ENCODE measurements at places on chromosomes 1 and 21.

DNA sequence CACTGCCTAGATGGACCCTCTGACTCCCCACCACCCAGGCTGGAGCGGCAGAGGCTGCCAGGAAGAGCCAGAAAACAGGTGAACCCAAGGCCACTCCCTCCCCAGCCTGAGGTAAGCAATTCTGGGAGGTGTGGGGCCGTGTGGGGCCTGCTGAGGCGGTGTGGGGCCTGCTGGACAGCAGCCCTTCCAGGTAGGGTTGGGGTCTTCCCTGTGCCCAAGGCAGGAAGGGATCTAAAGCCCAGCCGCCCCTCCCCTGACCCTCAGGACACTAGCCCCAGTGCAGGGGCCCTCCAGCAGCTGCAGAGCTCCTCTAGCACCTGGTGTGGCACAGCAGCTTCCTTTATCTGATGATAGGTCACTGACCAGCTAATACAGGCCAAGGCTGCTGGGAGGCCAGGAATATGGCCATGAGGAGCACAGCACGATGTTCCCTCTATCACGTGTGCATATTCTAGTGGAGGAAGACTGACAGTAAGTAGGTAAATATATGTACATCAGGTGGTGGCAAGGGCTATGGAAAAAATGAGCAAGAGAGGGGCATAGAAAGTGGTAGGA lies 86.9 kb downstream of the IER5 start:
- DNase-seq = no peak

- no peak for DNase-seq
These were observed 72.0 kb downstream of the GDAP2 start for GRCh38 chr1:117857418-117857817.

DNA sequence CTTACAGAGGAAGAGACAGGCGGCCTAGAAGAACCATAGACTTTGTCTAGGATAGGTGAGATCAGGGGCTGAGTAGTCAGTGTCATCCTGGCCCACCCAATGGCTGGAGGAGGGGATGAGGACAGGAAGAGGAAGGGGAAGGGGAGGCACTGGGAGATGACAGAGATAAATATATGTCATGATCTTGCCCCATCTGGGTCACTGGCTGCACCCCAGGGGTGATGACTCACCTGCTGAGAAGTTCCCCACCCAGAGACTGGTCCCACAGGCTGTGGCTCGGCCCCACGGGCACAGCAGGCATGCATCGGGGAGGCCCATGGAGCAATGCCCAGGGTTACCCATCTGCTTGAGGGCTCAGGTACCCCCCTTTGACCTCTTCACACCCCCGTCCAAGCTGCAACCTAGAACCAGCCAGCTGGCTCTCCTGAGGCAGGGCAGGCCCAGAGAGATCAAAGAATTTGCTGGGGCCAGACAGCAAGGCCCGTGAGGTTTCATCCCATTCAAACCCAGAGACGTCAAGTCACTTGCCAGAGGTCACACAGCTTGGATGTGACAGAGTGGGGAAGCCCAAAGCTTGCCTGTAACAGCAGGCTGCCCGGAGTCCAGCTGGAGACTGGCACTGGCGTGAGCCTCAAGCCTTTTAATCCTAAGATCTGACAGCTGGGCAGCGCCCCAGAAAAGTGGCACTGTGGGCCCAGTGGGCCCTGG lies 34.7 kb upstream of the CASZ1 start:
- DNase-seq = no peak

DNA sequence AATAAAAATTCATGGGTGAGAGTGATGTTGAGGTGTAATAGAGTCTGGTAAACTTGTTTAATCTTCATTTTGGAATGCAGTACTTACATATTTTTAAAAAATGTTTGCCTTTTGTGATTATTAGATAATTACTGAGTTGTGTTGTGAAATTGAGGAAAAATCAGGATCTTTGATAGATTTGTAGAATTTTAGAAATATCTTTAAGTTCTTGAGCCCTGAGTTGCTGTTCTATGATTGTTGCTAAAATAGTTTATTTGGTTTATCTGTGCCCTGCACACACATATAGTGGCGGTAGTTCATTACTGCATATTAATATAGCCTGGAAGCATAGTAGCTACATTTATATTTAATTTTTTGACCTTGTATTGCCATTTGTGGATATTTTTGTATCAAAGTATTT lies 1.6 kb downstream of the B3GALT2 start:
- DNase-seq = no peak

DNA sequence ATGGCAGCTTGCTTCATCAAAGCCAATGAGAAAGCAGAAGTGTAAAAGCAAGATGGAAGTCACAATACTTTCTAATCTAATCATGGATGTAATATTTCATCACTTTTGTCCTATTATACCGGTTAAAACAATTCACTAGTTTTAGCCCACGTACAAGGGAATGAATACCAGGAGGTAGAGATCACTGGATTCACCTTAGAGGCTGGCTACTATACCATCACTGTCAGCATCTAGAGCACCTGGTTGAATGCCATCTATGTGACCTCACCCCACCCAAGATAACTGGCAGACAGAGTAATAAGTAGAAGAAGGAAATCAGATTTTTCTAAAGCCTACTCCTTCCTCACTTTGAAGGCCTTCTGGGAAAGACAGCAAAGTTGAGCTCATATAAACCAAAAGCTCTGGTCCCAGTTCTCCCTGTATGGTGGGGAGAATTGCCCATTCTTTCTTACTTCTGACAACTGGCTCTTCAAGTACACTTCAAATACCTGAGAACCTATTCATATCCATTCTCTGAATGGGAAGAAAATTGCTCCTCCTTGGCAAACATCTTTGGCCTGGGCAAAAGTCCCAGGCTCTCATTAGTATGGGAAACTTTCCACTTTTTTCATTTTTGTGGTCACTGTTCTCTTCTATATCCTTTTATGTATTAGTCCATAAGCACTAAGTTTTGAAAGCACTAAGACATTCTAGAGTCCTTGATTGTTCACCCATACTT lies 24.8 kb downstream of the HSD3B1 start:
- no peak for DNase-seq

- DNase-seq = no peak
These were observed 6.5 kb upstream of the HAPLN2 start for GRCh38 chr1:156612666-156613065.

DNA sequence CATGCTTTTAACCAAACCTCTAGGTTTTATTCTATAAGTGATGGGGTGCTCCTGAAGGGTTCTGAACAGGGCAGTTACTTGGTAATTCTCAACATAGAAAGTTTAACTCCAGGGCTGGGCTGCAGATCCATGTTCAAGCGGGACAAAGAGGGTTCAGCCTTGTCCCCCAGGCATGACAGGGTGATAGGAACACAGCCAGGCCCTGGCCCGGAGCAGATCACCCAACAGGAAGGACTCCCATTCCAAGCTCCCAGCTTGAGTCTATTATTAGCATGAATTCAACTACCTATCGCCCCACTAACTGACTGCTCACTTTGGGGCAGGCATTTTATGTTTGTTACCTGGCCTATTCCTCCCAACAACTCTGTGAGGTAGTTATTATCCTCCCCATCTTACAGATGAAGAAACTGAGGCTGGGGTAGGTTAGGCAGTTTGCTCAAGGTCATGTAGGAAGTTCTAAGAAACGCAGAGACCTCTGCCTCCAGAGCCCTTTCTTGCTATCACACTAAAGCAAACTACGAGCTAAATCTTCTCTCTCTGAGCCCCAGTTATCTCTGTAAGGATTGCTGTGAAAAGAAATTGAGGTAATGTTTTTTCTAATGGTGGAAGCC lies 14.5 kb downstream of the ASAP3 start:
- no peak for DNase-seq

- DNase-seq = no peak
These were observed 104.6 kb upstream of the LBR start for GRCh38 chr1:225532240-225532944.

DNA sequence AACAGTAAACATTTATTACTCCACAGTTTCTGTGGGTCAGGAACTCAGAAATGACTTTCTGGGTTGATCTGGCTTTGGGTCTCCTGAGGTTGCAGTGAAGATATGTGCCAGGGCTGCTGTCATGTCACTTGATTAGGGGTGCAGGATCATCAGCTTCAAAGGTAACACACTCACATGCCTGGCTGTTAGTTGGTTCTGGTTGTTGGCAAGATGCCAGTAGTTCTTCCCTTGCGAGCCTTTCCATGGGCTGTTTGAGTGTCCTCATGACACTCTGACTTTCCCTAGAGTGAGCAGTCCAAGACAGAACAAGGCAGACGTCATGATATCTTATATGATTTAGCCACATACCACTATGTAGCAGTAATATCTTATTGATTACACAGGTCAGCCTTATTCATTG lies 1.8 kb downstream of the SWT1 start:
- no peak for DNase-seq

GRCh38 chr1:240138867-240139266 lies 47.2 kb downstream of the FMN2 start:
- no peak for DNase-seq

GRCh38 chr1:59505596-59506028 lies 208.7 kb downstream of the FGGY start:
- DNase-seq = no peak

DNA sequence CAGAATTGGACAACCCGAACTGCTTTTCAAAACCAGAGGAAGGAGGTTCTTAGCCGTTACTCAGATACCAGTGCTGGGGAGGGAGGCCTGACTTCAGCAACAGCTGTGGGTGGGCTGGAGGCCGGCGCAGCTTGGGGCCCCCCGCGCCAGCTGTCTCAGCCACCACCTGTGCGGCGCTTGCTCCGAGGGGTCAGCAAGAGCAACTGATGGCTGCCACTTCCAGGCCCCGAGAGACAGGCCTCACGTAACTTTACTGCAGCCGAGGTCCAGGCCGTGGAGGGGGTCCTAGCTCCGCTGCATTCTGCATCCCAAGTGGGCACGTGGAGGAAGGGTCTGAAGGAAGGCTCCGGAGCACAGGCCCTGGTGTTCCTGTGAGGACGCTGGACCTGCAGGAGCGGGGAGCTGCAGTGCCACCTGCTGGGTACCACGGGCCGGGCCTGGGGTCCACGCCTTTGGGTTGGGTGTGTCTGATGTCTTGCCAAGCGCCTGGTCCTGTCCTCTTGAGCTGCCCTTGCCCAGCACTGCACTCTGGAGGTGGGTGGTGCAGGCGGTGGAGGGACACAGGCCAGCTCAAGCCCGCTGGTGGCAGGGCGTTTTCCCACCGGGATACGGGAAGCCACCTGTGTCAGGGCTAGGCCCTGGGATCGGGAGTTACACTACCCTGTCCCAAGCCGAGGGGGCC lies 9.8 kb downstream of the THAP3 start:
- DNase-seq = no peak

DNA sequence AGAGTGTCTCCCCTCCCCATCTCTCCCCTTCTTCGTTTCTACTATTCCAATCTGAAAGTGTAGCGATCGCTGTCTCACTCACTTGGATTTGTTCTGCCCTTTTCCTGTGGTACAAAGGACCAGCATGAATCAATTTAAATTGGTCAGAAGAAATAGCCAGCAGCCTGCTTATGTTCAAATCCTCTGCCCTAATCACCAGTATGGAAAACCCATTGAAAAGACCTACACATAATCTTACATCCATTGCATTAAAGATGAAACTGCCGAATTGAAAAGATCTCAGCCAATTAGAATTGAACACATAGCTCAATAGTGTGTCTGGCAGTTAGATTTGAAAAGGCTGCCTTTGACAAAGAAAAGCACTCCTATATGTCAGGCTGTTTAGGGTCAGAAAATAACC lies 122.6 kb downstream of the TNNI3K start:
- no peak for DNase-seq

- DNase-seq = no peak
These were observed 12.4 kb upstream of the PRPF38B start for GRCh38 chr1:108679586-108680213.

- DNase-seq = no peak
These were observed 390.1 kb downstream of the LTN1 start for GRCh38 chr21:28602546-28602945.

- DNase-seq = no peak
These were observed 175.5 kb downstream of the CYYR1 start for GRCh38 chr21:26397545-26397944.

- no peak for DNase-seq
These were observed 59.7 kb downstream of the ATF6 start for GRCh38 chr1:161825831-161826230.

- DNase-seq = peak; percentile 43
These were observed 57.4 kb downstream of the SLC9A1 start for GRCh38 chr1:27097484-27097917.

DNA sequence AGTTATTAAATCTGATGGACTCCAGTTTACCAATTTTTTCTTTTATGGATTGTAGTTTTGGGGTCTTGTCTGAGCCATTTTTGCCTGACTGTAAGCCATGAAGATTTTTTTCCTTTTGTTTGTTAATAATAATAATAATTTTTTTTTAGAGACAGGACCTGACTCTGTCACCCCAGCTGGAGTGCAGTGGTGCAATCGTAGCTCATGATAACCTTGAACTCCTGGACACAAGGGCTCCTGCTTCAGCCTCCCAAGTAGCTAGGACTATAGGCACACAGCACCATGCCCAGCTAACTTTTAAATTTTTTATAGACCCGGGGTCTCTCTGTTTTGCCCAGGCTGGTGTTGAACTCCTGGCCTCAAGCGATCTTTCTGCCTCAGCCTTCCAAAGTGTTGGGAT lies 6.3 kb downstream of the PTBP2 start:
- DNase-seq = no peak

DNA sequence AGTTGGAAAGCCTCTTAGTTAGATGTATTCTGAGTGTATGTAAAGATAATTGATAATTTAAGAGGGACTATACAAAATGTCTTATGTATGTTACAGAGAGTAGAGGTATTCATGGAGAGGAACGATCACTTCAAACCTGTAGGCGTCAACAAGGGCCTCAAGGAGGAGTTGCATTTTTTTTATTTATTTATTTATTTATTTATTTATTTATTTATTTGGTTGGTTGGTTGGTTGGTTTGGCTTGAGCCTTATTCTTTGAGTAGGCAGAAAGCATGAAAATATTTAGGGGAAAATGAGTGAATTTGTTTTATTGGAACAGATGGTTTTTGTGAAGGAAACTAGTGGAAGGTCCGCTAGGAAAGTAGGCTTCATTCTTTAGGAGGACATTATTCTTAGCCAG lies 8.5 kb downstream of the ANGPTL1 start:
- no peak for DNase-seq

GRCh38 chr21:37208056-37208721 lies 58.9 kb downstream of the VPS26C start:
- DNase-seq = no peak

All from AG09319 (cell line).